Foreskin keratinocyte (primary cell): ENCODE measurements at places on chromosomes 6 and 20. TPM values are rescaled to one million over a fixed set of nuclear protein-coding genes. Genes with fewer than 3 reads are reported as not detected.

DNA sequence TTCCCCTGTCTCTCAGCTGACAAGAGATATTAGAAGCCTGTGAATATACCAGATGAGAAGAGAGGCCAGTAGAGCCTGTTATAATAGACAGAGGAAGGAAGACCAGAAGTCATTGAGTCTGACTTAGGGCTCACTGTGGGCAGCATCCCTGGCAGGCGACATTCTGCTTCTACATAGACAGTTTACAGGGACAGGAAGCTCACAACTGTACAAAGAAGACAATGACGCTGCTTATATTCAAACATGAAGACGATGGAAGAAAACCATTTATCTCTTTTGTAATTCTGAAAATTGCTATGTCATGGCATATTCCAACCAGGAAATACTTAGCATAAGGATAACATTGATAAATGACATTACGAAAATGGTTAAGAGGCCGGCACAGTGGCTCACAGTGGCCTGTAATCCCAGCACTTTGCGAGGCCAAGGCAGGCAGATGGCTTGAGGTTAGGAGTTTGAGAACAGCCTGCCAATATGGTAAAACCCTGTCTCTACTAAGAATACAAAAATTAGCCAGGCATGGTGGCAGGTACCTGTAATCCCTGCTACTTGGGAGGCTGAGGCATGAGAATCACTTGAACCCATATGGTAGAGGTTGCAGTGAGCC lies 170.9 kb downstream of the UBE3D start:
- no peak for DNase-seq

- DNase-seq, result peak; percentile 84
These were observed 69.1 kb upstream of the FLRT3 start for GRCh38 chr20:14406495-14406894.

- DNase-seq, result no peak
These were observed 93.1 kb upstream of the TIAM2 start for GRCh38 chr6:154901876-154902552.

- no peak for DNase-seq
These were observed 62.9 kb downstream of the SSR1 start for GRCh38 chr6:7249946-7250643.

- DNase-seq, result no peak
These were observed 31.9 kb downstream of the STK35 start for GRCh38 chr20:2133318-2134183.

- DNase-seq, result no peak
These were observed at the start of gene APOBEC2 for GRCh38 chr6:41053041-41053440. Gene APOBEC2 (plus strand): TSS chr6:41053202. CDS start chr6:41053348, 146 bp downstream.

GRCh38 chr6:136646377-136646776 lies 96.2 kb upstream of the MAP7 start:
- DNase-seq, result no peak

- DNase-seq, result no peak
These were observed 8.7 kb downstream of the SGK2 start for GRCh38 chr20:43567477-43567876.

Gene ZNF311
- 2.3 and 3.3 TPM in 2 replicates for total RNA-seq

Gene PKIB
- 1.4 and 2.9 TPM in 2 replicates for total RNA-seq

DNA sequence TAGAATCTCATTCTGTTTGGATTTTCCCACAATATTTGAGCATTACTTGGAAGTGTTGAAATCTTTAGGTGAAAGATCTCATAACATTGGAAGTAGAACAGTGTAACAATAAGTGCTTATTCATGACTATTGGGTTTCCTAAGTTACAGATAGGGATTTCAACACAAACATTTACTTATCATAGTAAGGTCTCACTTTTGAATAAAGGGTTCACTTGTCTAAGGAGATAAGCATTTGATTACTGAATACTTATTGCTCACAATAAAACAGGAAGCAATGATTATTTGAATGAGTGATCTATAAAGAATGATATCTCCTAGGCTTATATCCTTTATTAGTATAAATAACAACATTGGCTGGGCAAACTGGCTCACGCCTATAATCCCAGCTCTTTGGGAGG lies 14.8 kb downstream of the DDX43 start:
- DNase-seq, result no peak

Gene PAK5
- not detected in 2 replicates for total RNA-seq

GRCh38 chr20:33793011-33793931 lies 17.9 kb upstream of the CHMP4B start:
- DNase-seq, result no peak

DNA sequence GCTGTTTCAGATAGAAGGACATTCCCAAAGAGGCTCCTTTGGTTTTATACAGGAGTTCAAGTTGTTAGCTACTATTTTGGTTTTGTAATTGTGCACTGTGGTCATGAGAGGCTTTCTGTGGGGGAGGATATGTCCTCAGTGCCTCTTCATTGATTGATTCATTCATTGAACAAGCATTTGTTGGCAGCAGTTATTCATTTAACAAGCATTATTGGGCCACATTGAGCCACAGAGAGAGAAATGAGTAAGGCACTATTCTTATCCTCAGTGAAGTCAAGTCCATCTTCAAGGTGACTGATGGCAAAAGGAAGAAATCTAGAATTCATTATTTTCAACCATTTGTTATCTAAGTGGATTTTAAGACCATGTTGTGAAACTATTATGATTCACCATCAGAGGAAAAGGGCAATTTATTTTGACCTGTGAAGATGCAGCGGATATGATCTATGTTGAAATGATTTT lies 697.2 kb upstream of the CITED2 start:
- peak; percentile 7 for DNase-seq

DNA sequence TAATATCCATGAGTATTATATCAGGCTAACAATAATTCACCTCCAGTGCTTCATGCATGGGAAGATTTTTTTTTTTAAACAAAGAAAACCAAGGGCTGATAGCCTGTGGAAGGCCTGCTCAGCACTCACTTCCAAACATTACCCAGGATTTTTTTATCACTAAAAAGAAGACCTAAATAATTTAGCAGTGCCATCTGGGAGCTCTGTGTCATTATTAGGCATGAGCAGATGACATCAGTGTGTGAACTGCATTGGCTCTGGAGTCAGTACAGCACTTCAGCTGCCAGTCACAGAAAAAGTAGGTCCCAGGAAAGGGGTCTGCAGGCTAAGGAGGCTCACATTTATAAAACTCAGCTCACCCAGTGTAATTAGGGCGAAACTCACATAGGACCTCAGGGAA lies 94.8 kb downstream of the COL21A1 start:
- DNase-seq, result no peak

- no peak for DNase-seq
These were observed 3.0 kb downstream of the DNPH1 start for GRCh38 chr6:43226192-43226851.

- DNase-seq, result no peak
These were observed 28.8 kb downstream of the OGFRL1 start for GRCh38 chr6:71317441-71317840.

GRCh38 chr6:73857341-73857890 lies 161.4 kb downstream of the CD109 start:
- DNase-seq, result no peak

Gene TSPO2
- total RNA-seq, result not detected in 2 replicates

Gene TAF11
- 20.5 and 21.2 TPM in 2 replicates for total RNA-seq

DNA sequence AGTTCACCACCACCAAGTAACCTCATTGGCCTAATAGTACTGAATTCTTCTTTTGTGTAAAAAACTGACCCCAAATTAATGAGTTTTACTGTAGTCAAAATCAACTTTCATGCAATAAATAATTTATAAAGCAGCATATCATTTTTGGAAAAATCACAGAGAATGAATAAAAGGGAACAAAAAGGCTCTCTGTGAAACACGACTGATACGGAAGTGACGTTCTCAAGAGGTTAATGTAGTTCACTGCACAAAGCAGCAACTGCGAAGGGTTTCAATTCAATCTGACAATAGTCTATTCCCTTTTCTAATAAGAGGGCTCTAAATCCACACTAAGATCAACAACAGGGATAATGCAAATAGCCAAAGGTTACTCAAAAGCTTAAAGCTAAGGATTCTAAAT lies 70.3 kb downstream of the PREP start:
- DNase-seq, result no peak

Gene ID4
- not detected in 2 replicates for total RNA-seq

DNA sequence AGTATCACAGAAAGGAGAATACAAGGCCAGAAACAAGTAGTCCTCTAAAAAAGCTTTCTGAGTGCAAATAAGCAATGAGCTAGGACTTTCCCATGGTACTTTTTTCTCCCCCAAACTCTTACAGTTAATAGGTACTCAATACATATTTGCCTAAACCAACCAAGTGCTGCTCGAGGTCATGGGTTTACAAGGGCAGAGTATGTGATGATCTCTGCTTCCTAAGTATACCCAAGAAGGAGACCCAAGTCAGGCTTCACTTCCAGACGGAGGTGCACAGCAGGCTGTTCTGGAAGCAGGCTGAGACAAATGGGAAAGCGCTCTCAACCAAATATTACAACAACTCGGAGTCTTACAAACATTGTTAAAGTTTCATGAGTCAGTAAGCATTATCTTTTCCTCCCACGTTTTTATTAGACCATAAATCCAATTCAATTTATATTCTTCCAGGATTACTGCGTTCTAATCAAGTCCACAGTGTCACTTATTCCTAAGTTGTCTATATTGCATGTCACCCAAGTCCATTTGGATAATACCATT lies 8.1 kb downstream of the FYN start:
- no peak for DNase-seq

DNA sequence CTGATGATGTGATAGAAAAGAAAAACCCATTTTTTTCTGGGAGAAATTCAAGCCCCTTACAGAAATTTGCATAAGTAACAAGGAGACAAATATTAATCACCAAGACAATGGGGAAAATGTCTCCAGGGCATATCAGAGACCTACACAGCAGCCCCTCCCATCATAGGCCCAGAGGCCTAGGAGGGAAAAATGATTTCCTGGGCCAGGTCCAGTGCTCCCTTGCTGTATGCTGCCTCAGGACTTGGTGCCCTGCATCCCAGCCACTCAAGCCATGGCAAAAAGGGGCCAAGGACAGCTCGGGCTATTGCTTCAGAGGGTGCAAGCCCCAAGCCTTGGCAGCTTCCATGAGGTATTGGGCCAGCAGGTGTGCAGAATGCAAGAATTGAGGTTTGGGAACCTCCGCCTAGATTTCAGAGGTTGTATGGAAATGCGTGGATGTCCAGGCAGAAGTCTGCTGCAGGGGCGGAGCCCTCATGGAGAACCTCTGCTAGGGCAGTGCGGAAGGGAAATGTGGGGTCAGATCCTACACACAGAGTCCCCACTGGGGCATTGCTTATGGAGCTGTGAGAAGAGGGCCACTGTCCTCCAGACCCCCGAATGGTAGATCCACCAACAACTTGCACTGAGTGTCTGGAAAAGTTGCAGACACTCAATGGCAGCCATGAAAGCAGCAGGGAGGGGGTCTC lies 7.6 kb upstream of the DBNDD2 start:
- no peak for DNase-seq

Gene POPDC3
- total RNA-seq, result 3.6 and 12.3 TPM in 2 replicates

GRCh38 chr6:35638679-35639078 lies 50.0 kb downstream of the FKBP5 start:
- no peak for DNase-seq

DNA sequence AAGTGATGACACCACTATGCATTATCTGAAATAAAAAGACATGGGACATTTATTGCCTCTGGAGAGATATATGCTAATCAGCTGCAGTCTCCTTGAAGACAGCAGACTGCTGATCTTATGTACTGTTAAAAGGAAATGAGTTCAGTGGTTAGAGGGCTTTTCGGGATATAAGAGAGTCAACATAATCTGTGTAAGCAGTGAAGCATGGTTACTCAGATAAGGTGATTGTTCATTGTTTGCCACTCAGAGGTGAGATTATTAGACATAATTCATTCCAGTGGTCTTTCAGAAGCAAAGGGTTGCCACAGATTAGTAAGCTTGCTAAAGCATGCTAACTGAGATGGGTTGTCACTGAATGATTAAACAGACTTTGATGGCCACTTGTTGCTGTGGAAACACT lies 1450.7 kb upstream of the ADGRB3 start:
- DNase-seq, result no peak

- no peak for DNase-seq
These were observed 68.4 kb downstream of the SHPRH start for GRCh38 chr6:145895802-145896201.

Gene RNF39
- 3.2 and 3.6 TPM in 2 replicates for total RNA-seq

DNA sequence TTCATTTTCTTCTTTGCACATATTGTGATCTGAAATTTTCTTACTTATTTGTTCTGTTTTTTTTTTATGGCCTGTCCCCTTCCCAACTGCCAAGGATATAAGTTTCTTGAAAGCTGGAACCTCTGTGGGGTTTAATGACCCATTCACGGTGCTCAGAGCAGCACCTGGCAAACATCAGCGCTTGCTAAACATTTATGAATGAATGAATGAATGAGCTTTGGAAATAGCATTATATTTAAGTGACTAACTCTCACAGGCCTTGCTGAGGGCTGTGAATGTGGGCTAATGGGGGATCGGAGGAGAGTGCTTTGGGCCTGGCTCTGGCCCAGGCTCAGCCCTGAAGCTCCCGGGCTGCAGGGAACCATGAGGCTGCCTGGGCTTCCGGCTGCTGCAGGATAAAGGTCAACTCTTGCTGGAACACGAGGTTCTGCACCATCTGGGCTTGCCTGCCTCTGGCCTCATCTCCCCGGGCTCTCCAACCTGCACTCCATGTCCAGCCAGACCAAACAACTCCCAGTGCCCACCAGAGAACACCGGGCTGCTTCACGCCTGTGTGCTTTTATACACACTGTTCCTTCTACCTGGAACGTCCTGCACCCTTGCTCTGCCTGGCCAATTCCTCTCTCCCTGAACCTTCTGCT lies 14.6 kb upstream of the ARMC12 start:
- DNase-seq, result no peak

DNA sequence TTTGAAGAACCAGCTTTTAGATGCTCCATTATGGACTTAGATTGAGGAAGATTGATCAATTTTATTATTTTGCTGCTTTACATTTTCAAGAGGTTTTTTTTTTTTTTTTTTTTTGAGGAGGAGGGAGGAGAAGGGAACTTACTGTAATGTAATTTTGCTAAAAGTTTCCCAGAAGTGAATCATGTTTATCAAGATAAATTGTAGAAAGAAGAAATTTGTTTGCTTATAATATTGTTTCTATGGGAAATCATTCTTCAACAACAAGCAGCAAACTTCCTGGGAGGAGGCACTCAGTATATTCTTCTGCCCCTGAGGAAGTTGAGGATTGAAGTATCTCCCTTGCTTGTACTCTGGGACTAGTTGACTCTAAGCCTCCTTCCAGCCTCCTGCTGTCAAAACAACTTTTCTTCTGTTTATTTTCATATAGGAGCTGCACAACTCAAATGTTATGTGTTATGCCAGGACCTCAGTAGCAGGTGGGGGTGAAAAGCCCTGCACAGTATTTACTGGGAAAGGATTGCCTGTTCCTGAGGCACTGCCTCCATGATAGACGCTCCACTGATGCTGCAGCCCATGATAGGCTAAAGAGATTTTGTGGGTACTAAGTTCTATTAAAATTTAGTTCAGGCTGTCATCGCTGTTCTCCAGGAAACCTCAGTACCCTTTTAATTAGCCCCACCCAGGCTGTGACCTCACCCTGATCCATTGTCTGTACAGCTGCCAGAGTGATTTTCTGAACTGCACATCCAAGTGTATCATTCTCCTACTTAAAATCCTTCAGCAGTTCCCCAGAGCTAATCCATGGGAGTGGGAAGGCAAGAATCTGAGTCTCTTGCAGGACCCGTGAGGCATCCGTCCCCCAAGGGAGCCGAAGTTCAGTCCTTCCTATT lies 51.9 kb downstream of the CARMIL1 start:
- DNase-seq, result peak; percentile 23

Gene RARS2
- total RNA-seq, result 27.6 and 30.6 TPM in 2 replicates
